Activated CD4-positive, alpha-beta T cell treated with anti-CD3 and anti-CD28 coated beads, Interleukin-2, amount 10 ng/mL, durations not matched to agents 24 days and 14 days (primary cell): ENCODE measurements at places on chromosomes 7 and 10.
A peak's percentile ranks its signal among the peaks of the same experiment; 100 is the strongest.

- no peaks in the 10 kb centered on the region for H3K4me1 ChIP-seq
- H3K36me3 ChIP-seq: no peaks in the 10 kb centered on the region
Measured at GRCh38 chr10:61548364-61548763, 95.2 kb upstream of the TMEM26 start.

- H3K4me1 ChIP-seq: peaks cover 8% of the 10 kb centered on the region
- no peaks in the 10 kb centered on the region for H3K36me3 ChIP-seq
- H3K4me3 ChIP-seq: no peak overlapping the region
- H3K27me3 ChIP-seq: peaks cover 38% of the 10 kb centered on the region
- peak; percentile 84 for DNase-seq
Measured at GRCh38 chr7:128347647-128348097, 4.0 kb upstream of the RBM28 start.

DNA sequence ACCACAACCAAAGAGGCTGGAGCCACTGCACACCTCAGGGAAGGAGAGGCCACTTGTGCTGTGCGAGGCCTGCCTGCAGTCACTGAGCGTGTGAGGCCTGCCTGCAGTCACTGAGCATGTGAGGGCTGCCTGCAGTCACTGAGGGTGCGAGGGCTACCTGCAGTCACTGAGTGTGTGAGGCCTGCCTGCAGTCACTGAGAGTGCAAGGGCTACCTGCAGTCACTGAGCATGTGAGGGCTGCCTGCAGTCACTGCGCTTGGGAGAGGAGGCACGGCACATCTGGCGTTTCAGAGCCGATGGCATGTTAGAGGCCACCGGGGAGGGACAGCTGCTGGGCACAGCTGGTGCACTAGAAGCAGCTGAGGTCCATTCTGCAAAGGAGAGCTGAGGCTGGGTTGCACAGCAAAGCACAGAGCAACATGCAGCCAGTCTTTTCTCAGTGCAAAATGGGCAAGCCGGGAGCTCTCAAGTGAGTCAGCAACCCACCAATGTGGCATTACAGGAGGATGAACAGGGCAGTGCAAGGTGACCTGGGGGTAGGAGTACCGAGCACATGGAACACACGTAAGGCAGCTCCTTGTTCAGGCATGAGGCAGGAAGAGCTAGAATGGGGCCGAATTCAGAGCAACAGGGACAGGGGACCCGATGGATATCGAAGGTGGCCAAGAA, 540.1 kb downstream of the PTPRN2 start:
- no peak overlapping the region for H3K27ac ChIP-seq
- no peak for DNase-seq
- H3K4me1 ChIP-seq: no peaks in the 10 kb centered on the region
- no peaks in the 10 kb centered on the region for H3K36me3 ChIP-seq

DNA sequence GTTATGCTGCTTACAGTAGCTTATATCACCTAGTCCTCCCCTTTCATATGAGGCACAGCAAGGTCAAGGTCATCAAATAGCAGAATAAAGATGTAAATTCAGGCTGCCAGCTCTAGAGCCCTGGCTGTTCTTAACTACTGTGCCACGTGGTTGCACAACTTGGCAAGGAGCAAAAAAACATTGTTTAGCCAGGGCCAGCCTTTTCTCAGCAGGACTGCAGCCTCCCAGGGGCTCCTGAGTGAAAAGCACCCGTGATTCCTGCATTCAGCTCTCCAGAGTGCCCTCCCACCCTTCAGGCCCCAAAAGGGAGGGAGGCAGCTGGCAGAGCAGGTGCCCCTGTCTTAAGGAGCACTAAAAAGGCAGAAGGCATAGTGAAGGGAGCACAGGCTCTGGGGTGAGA, 31.8 kb upstream of the TM9SF3 start:
- no peak overlapping the region for H3K4me3 ChIP-seq
- no peaks in the 10 kb centered on the region for H3K4me1 ChIP-seq
- H3K27me3 ChIP-seq: no peaks in the 10 kb centered on the region
- no peaks in the 10 kb centered on the region for H3K36me3 ChIP-seq
- DNase-seq: no peak

DNA sequence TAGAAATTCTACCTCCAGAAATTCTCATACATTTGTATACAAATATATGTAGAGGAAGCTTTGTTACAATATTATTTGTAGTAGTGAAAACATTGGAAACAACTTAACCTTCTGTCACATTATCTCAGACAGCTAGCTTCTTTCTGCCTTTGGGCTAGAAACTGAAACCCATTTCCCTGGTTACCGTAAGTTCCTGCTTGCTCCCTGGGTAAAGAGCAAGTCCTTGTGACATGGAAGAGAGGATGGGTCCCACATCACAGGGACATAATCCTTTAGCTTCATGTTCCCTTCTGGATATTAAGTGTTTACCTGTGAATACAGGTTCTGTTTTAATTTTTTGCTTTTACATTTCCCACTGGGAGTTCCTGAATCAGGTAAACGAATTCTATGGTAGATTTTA, 41.8 kb downstream of the KLHDC10 start:
- no peak for DNase-seq
- H3K36me3 ChIP-seq: peaks cover 3% of the 10 kb centered on the region
- H3K4me3 ChIP-seq: no peak overlapping the region
- H3K27ac ChIP-seq: no peak overlapping the region
- H3K27me3 ChIP-seq: no peaks in the 10 kb centered on the region

DNA sequence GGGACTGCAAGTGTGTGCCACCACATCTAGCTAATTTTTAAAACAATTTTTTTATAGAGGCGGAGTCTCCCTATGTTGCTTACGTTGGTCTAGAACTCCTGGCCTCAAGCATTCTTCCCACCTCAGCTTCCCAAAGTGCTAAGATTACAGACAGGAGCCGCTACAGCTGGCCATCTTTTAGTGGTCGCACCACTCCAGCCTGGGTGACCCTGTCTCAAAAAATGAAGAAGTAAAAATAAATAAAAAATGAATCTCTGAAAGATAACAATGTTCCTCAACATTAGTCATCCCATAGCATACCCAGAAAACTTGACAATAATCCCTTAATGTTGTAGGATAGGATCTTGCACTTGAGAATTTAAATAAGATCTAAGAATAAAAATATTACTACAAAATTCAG, 18.2 kb downstream of the WBP1L start:
- H3K27me3 ChIP-seq: no peaks in the 10 kb centered on the region
- peaks cover 18% of the 10 kb centered on the region for H3K4me1 ChIP-seq
- H3K4me3 ChIP-seq: no peak overlapping the region

DNA sequence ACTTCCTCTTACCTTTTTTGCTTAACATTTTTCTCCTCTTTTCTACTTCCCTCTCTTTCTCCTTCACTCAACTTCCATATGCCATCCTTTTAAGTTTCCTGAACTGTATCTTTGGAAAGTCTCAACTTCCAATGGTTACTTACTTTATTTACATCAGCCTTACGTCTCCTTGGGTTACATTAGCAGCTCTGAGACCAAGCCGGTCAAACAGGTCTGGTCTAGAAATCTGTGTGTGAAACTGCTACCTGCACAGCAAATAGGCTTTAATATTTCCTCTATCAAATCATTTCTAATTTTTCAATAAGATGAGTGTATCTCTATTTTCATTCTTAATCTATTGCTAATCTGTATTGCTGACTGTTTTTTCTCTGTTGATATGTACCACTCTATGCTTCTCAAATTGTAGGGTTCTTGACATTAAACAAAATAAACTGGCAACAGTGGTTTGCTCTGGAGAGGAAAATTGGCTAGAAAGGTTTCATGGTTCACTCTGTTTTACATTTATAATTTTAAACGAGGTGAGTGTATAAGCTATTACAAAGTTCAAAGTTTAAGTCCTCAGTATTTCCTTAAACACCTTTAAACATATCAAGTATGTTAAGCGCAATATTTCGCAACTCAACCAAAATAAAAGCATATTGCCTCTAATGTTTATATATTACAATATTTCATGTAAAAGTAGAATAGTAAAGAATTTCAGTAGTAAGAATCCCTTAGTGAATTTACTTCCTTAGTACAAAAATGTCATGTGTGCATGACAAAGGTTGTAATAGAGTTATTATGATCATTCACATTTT, 3.6 kb upstream of the SEMA3C start:
- peaks cover 35% of the 10 kb centered on the region for H3K27me3 ChIP-seq
- H3K4me1 ChIP-seq: peaks cover 5% of the 10 kb centered on the region
- no peak for DNase-seq
- H3K36me3 ChIP-seq: no peaks in the 10 kb centered on the region
- H3K27ac ChIP-seq: no peak overlapping the region
- no peak overlapping the region for H3K4me3 ChIP-seq

DNA sequence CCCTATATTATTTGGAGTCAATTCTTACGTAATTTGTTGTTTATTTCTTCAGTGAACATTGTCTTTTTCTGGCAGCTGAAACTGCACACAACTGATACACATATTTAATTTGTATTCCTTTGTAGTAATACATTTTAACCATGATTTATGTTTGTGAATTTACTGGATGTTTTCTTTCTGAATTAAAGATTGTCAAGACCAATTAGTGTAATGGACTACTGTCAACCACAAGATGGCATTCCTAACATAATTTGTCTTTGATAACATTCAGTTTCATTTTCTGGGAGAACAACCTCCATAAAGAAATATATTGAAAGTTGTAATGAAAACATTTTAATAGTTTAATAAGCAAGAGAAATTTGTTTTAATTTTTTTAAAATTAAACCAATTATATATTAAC, 10.1 kb downstream of the THNSL1 start:
- no peak overlapping the region for H3K4me3 ChIP-seq
- H3K4me1 ChIP-seq: peaks cover 2% of the 10 kb centered on the region
- H3K36me3 ChIP-seq: no peaks in the 10 kb centered on the region
- peaks cover 3% of the 10 kb centered on the region for H3K27me3 ChIP-seq

- H3K4me3 ChIP-seq: no peak overlapping the region
- peaks cover 13% of the 10 kb centered on the region for H3K36me3 ChIP-seq
- DNase-seq: no peak
- H3K27ac ChIP-seq: no peak overlapping the region
- peaks cover 6% of the 10 kb centered on the region for H3K27me3 ChIP-seq
- H3K4me1 ChIP-seq: peaks cover 10% of the 10 kb centered on the region
Measured at GRCh38 chr7:128100225-128100948, 69.2 kb upstream of the LRRC4 start.

DNA sequence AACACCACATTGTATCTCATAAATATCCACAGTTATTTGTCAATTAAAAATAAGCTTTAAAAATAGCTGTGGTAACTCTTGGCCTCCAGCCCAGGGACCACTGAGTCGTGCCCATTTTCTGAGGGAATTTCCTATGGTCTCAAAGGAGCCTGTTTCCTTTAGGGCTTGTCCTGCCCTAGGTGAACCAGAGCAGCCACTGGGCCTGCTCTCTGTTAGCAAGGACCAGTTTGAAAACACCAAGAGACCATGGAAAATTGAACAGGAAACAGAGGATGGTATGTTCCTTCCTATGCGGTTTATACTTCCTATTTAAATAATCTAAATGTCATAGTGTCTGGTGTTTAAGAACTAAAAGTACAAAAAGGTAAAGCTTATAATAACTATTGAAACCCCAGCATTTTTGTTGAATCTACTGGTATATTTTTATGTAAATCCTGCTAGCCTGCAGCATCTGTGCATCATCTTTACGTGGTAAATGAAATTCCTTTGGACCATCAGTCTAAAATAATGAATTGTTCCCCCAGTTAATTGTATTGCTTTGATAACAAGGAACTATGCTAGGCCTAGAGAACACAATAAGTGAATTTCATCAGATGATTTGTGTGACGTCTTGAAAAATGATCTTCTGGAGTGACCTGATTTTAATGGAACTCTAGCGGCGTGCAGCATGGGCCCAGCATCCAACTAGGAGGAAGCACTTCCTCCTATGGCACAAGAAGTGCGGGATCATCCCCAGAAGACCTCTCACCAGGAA, 333.7 kb downstream of the GFRA1 start:
- no peak overlapping the region for H3K27ac ChIP-seq
- no peak overlapping the region for H3K4me3 ChIP-seq
- no peaks in the 10 kb centered on the region for H3K4me1 ChIP-seq
- H3K36me3 ChIP-seq: no peaks in the 10 kb centered on the region
